ENCODE measurements at places on chromosomes 11 and 22.

- no peak for DNase-seq
These were observed 6.2 kb downstream of the RAB3IL1 start for GRCh38 chr11:61911128-61911700.

DNA sequence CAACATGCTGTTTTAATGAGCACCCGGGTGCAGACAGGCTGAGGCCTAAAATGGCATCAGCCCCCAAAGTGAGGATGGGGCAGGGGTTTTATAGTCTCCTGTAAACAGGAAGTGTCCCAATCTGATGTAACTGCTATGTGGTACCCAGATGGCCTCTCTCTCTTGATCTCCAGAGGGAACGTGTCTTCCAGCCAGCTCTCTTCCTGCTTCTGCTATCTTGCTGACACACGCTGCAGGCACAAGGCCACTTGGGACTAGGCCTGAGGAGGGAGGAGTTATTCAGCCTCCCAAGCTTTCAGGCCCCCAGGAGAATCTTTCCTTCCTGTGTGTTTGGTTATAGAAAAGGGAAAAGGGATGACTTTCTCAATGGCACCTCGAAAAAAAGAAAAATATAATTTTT, 11.4 kb upstream of the VSTM5 start:
- no peak for DNase-seq

- peak; percentile 98 for DNase-seq
These were observed 30.0 kb downstream of the ARAP1 start for GRCh38 chr11:72722050-72722748.

DNA sequence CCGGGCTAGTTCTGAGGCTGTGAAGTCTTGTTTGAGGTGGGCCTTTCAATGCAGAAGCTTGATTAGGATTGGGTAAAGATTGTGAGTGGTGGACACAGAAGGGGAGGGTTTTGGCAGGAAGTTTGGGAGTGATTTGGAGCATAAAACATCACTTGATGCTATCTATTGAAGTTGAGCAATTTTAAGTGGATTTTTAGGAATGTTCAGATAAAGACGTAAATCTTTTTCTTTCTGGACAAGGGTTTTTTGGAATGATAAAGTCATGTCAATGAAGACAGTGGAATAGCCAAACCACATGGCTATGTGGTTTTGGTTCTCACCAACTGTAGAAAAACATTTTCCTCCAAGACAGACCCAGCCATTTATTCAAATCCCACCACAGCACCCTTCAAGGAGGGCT, 111.2 kb upstream of the SNX19 start:
- no peak for DNase-seq

DNA sequence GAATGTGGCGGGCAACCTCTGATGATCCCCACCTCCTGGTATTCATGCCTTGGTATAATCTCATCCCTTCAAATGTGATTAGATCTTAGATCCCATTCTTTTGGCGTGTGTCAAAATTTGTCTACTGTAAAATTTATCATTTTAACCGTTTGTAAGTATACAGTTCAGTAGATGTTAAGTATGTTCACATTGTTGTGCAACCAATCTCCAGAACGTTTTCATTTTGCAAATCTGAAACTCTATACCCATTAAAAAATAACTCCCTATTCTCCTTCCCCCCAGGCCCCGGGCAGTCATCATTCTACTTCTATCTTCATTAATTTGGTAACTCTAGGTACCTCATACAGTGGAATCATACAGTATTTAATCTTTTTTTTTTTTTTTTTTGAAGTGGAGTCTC, 159.0 kb downstream of the LDLRAD3 start:
- no peak for DNase-seq

DNA sequence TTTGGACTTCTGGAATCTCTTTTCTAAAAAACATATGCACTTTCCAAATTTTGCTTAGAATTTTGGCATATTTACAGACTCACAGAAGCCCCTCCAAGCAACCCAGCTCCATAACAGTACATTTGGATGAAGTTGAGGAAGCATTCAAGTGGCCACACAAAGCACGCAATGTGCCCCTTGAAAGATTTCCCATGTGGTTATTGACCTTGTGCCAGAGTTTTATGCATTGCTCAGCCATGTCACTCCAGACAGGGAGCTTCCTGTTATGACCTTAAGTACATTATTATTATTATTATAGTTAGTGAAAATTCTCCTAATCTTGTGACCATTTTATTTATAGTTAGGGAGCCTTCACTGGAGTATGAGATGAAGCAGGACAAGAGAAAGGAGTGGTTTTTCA, 35.0 kb upstream of the BDNF start:
- DNase-seq: no peak

DNA sequence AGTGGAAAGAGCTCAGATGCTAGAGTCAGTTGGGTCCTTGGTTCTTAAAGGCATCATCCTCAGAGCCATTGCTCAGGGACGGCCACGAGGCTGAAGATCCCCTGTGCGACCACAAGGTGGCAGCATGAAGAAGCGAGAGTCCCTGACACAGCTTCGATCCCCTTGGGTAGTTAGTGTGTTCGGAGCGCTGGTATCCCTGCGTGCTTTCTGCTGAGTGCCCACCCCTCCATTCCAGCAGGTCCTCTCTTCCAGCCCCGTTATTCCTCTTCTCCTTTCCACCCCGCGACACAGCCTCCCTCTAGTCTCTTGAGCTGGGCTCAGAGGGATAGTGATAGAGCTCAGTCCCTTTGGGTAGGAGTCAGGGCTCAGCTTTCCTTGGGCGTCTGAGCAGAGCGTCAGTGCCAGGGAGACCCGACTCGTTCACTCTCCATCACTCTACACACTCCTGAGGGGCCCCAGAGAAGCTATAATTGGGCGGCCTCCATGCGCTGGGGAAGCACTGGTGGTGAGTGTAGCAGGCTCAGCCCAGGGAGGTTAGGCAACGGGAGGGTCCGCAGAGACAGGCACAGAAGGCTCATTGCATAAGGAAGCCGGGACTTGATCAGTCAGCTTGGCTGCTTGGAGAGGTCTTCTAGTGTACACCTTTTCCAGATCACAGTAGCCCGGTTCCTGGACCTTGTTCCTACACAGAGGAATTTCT, at the start of gene OR51D1:
Gene OR51D1 (plus strand): TSS at position 516 of the 700 bp plus-strand sequence. CDS start 2,314 bp downstream, outside the sequence.
- peak; percentile 59 for DNase-seq

GRCh38 chr11:60847281-60847680, 5.4 kb downstream of the CCDC86 start:
- no peak for DNase-seq

- no peak for DNase-seq
These were observed 24.5 kb downstream of the RTL6 start for GRCh38 chr22:44473580-44473979.

- no peak for DNase-seq
These were observed 78.3 kb downstream of the ZBTB16 start for GRCh38 chr11:114137838-114138237.

GRCh38 chr11:128553662-128554362, 33.5 kb downstream of the ETS1 start:
- no peak for DNase-seq

- DNase-seq: no peak
These were observed 19.3 kb upstream of the MRGPRX2 start for GRCh38 chr11:19079643-19080440.

DNA sequence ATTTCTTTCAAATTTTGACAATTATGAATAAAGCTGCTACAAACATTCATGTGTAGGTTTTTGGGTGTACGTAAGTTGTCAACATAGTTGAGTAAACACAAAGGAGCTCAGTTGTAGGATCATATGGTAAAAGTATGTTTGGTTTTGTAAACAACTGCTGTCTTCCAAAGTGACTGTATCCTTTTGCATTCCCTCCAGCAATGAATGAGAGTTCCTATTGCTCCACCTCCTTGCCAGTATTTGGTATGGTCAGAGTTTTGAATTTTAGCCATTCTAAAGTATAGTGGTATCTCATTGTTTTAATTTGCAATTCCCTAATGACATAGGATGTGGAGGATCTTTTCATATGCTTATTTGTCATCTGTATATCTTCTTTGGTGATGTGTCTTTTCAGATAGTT, 28.0 kb upstream of the PHOX2A start:
- DNase-seq: no peak

DNA sequence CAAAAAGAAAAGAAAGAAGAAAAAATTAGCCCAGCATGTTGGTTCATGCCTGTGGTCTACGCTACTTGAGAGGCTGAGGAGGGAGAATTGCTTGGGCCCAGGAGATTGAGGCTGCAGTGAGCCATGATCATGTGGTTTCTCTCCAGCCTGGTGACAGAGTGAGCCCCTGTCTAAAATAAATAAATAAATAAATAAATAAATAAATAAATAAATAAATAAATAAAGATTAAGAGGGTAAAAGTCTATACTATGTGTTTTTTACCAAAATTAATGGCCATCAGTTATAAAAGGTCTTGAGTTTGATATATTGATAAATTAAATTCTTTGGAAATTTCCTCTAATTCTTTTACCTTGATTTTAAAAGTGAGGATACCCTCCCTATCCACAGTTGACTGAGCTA, 25.2 kb upstream of the DEPDC7 start:
- no peak for DNase-seq

- DNase-seq: no peak
These were observed 1225.5 kb downstream of the TBC1D22A start for GRCh38 chr22:47987885-47988515.

GRCh38 chr11:34890089-34890488, 26.1 kb downstream of the APIP start:
- peak; percentile 25 for DNase-seq

DNA sequence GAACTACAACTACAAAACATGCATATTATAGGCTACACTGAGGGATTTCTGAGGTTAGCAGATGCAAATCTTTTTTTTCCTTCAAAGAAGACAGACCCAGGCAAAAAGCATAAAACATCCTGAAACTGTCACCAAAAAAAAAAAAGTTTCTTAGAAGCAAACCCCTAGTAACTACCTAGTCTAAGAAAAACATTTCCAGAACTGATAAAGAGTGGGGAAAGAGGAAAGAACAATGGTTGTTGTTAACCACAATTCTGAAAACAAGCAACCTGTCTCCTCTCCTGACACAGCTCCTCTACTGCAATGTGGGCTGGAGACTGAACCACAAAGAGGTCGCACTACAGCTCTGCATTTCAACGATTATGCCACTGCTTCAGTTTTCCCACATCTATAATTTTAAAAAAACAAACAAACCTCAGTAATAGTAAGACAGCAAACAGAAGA, 15.0 kb downstream of the DENND5A start:
- peak; percentile 78 for DNase-seq

GRCh38 chr11:124977006-124977405, 23.0 kb downstream of the CCDC15 start:
- DNase-seq: no peak

DNA sequence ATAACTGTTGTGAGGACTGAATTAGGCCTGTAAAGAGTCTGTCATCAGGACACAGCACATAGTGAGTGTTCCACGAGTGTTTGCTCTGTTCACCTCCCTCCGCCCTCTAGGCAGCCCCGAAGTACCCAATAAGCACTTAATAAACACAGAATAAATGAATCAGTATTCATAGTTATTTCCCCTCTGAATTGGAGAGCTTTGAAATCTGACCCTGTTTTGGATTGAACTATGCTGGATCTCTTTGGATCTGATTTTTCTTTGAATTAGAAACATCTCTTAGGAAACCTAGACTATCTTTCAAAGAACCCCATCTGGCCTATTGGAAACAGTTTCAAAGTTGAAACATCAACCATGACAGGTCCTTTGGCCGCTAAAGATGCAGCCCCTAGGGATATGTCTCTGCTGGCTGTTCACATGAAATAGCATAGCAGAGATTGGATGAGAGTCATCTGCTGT, 615.5 kb downstream of the NTM start:
- no peak for DNase-seq

DNA sequence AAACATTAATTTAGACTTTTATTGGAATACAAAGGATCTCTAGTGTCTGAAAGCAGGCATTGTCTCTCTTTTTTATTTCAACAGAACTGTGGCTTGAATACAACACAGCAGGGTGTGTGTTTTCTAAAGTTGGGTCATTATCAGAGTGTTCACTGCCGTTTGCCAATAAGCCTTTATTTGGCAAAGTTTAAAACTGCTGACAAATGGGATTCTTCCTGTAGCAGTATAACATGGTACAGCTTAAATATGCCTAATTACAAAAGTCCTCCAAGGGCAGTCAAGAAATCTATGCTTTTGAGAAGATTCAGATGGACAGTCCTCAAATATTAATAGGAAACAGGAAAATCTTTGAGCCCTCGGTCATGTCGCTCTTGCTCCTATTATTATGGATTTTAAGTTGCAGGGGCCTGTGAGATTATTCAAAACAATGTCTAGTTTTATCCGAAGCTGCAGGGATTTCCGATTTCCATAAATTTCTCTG, 199.9 kb downstream of the MAML2 start:
- DNase-seq: no peak

GRCh38 chr22:32823024-32823730, 21.7 kb downstream of the TIMP3 start:
- peak; percentile 8 for DNase-seq

- no peak for DNase-seq
These were observed 10.4 kb downstream of the PDHX start for GRCh38 chr11:34926831-34927132.

DNA sequence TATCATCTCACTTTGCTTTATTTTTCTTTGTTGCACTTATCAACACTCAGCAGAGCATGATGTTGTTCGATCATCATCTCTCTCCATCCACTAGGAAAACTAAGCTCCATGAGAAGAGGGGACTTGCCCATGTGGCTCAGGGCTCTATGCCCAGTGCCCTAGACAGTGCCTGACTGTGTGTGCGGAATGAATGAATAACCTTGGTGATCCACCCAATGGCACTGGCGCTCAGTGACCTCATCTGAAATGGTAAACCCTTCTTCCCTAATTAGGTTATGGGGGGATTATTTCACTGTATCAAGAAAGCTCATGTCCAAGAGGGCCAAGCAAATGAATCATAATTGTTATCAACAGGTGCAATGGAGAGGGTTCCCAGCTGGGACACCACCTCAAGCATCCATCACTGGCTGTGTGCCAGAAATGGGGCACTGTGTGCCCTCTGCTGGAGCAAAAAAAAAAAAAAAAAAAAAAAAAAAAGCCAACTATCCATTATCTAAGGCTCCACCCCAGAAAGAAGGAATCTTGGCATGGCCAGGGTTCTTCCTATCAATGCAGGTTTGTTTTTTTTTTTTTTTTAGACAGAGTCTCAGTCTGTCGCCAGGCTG, 172.6 kb downstream of the LARGE1 start:
- DNase-seq: no peak

DNA sequence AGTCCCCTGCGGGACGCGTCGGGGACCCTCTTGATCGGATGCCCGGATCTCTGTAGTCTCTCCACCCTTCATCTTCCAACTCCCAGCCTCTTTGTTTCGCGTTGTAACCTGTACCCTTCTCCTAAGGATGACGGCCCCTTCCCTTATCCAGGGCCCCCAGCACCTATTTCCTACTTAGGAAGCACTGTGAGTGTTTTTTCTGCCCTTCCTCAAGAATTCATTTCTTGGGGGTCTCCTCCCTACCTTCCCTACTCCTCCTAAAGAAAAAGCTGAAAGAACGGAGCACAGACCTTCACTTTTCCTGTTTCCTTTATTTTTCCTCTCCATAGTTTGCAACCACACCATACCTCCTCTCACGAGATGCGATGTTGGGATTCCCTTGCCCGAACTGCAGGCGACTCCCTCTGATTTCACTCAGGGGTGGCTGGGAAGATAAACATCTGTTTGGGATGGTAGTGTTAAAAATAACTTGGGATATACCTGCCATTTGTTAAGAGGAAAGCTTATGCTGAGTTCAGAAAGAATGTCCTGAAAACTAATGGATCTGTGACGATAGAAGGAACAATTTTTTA, 593 bp downstream of the FAM118B start:
- DNase-seq: peak; percentile 44

- no peak for DNase-seq
These were observed 7.3 kb downstream of the APOBEC3B start for GRCh38 chr22:38989466-38989865.

GRCh38 chr22:32130464-32130863, 28.6 kb downstream of the C22orf42 start:
- no peak for DNase-seq

GRCh38 chr22:20957683-20958431, 9.2 kb upstream of the AIFM3 start:
- no peak for DNase-seq
